ENCODE measurements at places on chromosomes 5 and 9.

DNA sequence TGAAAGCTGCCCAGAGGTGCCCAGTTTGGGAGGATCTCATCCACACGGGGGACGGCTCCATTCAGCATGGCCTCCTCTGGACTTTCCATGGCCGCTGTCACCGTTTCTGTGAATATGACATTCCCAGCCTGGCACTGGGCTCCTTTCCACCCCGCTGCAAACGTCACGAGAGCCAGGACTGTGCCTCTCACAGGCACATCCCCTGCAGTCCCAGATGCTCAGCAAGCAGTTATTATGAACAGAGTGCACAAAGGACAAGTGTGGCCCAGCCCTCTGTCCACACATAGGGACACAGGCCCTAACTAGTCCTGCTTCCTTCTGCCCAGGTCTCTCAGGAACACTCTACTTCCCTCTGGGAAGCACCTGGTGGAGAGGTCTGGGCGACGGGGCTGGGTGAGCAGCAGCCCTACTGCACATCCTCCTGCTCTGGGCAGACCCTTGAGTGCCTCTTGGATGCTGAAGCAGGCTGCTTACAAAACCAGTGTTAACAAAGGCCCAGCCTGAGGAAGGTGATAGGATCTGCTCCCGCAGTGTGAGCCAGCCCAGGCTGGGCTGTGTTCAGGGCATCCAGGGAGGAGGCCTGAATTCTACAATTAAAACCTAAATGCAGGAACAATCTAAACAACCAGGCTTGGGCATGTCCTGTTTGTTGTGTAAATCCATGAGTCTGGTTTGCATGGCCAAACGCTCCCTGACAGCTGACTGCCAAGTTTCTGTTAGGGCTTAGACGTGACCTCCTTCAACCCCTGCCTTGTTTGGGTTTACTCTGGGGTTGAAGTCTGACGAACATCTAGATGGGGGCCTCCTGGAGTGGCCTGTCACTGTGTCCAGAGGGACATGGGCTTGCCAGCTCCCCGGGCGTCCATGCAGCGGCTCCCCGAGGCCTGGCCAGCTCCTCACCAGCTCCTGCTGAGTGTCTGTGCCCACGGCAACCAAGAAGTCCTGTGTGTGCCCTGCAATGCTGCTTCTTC is 269.8 kb downstream of the GADD45G start:
- DNase-seq: no peak

DNA sequence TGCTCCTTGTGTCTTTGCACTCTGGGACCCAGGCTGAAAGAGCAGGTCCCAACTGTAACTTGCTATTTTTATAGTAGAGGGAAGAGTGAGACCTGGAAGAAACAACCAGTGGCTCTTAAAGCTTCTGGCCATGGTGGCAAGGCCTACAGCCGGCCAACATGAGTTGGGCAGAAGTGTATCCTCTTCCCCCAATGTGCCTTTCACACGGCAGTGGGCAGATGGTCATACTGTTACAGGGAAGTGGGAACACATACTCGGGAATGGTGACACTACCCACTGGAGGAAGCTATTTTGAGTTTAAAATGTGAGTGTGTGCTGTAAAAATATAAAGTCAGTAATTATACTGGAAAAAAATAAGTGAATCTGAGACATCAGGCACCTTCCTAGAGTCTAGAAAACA is 116.0 kb downstream of the MVB12B start:
- no peak for DNase-seq

DNA sequence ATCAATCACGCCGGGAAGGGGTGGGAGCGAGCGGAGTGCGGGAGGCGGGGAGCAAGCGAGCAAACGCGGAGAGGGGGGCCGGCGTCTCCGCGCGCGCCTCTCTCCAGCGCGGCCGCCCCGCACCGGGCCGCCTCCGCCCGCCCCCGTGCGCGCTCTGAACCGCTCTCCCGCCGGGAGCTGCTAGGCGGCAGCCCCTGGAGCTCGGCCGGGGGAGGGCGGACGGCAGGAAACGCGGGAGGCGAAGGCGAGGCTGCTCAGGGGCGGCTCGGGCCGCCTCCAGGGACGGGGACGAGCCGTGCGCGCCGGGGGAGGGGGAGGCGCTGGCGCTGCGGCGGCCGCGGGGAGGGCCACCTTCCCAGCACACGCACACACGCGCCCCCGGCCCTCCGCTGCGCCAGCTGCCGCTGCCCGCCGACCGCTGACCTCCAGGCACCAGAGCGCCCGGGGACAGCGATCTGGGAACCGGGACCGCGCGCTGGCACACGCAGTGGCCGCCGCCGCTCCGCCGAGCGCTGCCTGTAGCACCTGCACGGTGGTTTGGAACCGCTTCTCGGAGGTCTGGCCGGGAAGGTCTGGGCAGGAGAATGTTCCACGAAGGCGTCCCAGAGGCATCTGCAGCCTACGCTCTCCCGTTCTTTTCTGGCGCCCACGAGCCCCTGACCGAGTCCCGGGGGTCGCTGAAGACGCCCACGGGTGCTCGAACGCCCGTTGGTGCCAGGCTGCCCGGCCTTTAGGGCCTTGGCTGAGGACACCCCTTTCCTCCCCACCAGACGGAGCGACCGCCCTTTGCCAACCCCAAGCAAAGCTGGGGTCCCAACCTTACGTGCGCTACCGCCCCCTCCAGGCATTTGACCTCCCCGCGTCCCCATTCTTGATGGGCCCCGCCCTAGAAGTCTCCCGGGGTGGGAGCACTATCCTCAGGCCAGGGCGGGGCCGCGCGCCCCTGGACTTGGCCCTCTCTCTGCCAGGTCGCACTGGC is at the start of gene GABBR2:
Gene GABBR2, minus strand, starts transcription at position 3 of the 979 bp plus-strand sequence. CDS start 198 bp downstream, outside the sequence.
- no peak for DNase-seq

GRCh38 chr5:56818450-56819037 is 3.2 kb downstream of the MAP3K1 start:
- DNase-seq: no peak

GRCh38 chr5:10434392-10434791 is 7.3 kb upstream of the ROPN1L start:
- no peak for DNase-seq

DNA sequence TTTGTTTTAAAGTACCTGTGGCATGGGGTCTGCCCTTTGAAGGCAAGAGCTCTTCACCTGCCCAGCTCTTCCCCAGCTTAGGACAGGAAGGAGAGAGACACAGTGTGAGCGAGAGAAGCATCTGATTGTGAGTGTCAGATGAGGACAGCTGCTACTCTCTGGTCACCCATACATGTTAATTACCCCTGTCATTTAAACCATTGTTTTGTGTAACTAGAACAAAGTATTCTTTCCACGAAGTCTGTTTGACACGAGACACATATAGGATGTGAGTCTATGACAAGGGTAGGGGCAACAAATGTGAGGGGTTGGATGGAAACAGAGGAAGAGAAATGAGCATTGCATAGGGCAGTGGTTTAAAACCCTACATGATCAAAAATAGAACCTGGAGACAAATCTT is 3.0 kb upstream of the CD274 start:
- no peak for DNase-seq

DNA sequence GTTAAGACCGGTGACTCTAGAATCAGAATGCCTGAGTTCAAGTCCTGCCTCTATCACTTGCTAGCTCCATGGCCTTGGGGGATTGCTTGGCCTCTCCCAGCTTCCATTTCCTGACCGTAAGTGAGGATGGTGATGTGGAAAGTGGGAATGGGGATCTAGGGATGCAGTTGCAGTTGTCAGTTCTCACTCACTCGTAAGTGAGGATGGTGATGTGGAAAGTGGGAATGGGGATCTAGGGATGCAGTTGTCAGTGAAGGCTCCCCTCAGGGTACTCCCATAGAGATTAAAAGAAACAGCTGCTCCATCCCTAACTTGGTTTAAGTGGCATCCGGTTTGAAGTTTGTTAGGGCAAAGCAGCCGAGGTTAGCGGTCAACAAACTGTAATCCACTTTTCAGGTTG is 3.0 kb upstream of the IL9 start:
- no peak for DNase-seq

DNA sequence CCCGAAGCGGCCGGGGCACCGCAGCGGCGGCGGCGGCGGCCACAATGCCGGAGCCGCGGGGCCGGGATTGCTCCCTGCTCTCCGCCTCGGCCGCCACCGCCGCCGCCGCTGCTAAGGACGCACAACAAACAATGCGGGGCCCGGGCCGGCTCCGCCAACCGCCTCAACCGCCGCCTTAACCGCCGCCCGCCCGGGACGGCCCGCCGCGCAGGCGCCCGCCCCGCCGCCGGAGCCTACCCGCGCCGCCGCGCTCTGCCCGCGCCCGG is 254 bp downstream of the STRBP start:
- no peak for DNase-seq

DNA sequence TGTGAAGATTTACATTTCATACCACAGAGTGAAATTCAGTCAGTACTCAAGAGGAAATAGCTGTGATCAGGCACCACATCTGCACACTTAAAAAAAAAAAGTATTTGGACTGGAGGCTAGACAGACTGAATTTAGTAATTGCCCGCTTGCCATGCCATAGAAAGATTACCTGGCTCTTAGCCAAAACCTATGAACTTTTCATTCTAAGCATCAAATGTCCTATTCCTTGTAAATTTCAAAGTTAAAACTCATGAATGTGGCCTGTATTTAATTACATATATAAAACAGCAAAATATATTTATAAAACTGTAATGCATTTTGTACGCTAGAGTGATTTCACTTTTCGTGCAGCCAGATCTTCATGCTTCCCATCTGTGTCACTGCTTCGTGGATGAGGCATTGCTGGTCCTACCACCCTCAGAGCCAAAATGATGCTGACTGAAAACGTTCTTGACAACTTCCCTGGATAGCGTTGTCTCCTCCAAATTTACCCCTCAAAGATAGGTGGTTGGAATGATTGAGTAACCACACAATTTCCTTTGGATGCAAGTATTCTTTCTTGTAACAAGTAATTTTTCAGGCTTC is 447.9 kb upstream of the SGCD start:
- no peak for DNase-seq

DNA sequence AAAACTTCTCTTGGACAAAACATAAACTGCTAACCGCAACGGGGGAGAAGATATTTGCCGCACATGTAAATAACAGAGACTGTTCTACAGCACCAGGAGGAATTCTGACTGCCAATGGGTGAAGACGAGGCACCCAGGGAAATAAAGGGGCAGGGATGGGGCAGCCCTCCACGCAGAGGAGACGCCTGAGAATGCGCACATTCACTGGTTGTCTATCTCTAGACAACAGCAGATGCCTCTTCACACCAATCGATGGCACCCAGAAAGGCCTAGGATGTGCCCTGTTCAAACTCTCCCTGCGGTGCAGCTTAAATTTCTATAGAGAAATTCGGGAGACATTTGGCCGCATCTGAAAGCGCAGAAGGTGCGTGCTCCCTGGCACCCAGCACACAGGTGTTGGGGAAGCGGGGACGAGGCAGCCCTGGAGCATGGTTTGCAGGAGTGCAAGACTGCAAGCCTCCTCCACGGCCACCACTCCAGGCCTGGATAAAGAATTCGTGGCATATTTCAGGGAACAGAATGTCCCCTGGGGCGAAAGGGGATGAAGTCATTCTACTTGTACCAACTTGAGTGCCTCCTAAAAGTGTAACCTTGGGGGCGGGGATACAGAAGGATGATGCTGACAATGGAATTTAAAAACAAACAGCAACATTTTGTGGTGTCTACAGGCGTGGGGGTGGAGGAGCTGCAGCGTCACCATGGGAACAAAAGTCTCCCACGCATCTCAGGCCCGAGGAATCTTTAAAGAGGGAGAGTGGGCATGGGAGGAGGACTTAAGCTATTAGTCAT is 6.3 kb upstream of the IRX2 start:
- DNase-seq: no peak

- no peak for DNase-seq
These were observed 621.1 kb upstream of the CDH18 start for GRCh38 chr5:20609126-20609525.

DNA sequence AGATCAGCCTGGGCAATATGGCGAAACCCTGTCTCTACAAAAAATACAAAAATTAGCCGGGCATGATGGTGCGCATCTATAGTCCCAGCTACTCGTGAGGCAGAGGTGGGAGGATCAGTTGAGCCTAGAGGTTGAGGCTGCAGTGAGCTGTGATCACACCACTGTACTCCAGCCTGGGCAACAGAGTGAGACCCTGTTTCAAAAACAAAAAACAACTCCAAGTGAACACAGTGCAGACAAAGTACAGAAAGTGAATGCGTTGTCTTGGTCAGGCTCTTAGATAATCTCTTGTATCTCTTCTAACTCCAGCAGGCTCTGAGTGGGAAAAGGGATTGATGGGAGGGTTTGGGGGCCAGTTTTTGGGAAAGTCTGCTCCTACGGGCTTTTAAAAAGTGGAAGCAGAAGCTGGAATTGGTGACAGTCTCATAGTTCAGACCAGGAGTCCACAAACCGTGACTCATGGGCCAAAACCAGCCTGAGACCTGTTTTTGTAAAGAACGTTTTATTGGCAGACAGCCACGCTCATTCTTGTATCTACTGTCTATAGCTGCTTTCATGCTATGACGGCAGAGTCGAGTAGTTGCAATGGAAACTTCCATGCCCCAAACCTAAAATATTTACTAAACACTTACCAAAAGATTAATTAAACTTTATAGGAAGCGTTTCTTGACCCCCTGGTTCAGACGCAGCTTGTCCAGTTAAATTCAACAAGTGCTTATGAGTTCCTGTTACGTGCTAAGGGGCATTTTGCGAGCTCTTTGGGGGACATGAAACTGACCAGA is 32.9 kb downstream of the NDST1 start:
- no peak for DNase-seq

DNA sequence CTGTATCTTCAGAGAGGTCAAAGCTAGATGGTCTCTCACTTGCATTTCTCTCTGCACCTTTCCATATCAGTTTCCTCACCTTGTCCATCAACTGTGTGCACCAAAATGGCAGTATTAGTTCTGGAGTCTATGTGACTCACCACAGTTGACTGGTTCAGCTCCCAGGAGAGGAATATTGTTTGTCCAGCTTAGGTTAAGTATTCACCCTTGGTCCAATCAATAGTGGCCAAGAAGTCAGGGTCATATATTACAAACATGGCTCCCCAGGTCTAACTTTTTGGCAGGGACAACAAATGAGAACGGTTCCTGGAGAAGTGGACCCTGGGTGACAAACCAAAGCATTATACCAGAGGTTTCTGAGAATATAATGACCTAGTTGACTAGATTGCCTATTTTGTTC is 24.9 kb upstream of the CDC23 start:
- DNase-seq: no peak

DNA sequence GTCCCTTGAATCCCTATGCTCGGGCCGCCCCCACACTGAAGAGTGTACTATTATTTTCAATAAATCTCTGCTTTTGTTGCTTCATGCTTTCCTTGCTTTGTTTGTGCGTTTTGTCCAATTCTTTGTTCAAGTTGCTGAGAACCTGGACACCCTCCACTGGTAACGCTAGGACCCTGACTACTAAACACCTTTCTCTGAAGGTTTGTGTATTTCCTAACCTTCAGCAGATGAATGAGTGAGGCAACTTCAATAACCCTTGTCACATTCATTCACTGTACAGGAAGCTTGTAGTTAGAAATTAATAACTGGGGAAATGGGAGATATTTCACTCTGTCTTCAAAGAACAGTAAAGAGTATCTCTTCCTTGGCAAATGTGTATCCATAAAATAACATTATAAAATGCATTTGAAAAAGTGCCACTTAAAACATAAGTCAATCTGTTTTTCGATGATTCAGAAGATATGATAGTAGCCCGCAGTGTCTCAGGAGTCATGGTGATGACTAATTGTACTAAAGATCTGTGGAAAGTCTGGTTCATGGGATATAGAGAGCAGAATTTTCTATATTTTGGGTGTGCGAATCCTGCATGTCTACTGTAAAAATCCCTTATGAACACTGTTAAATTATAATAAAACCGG is 43.2 kb upstream of the ANKH start:
- DNase-seq: no peak

GRCh38 chr5:33105521-33105941 is 335.2 kb upstream of the TARS1 start:
- DNase-seq: no peak

All from activated naive CD8-positive, alpha-beta T cell treated with anti-CD3 and anti-CD28 coated beads, Interleukin-2, amount 50 U/mL, for 24 hours (primary cell).